ENCODE measurements at places on chromosomes 6 and 20. TPM values are rescaled to one million over a fixed set of nuclear protein-coding genes. Genes with fewer than 3 reads are reported as not detected.

RAB44 gene
- not detected for total RNA-seq

RCAN2 gene
- 3.1 TPM for total RNA-seq

PRR18 gene
- not detected for total RNA-seq

GRCh38 chr6:44734886-44735629, 347.6 kb downstream of the CDC5L start:
- no peak for DNase-seq

GRCh38 chr20:55888685-55889084, 116.6 kb downstream of the CBLN4 start:
- no peak for DNase-seq

DNA sequence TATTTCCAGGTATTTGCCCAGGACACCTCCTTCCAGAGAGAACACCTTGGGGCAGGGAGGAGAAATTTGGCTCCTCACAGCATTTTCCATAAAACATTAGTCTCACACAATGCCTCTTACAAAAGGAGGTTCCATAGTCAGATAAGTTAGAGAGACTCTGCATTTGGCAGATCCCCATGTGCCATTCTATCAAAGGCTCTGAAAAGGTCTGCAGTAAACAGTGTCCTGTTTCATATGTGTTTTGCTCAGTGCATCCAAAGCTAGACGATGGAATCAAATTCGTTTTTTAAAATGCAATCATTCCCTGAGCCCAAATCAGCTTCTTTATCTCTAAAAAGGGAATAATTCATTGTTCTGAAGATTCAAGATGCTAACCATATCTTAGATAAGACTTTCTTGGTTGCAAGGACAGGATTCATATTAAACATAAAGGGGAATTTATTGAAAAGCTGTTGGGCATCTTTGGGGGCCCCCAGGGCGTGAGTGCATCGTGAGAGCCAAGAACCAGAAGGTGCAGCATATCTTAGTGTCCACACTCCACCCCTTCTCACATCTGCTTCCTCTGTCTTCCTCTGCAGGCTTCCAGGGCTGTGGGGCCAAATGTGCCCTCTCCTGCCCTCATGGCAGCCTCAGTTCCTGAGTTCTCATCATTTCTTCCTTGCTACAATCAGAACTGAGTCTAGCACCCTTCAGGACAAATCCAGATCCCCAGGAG, 41.4 kb upstream of the MLN start:
- no peak for DNase-seq

GRCh38 chr20:60224914-60225313, 266.7 kb downstream of the CDH26 start:
- no peak for DNase-seq

- DNase-seq = no peak
These were observed 23.2 kb downstream of the GATA5 start for GRCh38 chr20:62452475-62453095.

DNA sequence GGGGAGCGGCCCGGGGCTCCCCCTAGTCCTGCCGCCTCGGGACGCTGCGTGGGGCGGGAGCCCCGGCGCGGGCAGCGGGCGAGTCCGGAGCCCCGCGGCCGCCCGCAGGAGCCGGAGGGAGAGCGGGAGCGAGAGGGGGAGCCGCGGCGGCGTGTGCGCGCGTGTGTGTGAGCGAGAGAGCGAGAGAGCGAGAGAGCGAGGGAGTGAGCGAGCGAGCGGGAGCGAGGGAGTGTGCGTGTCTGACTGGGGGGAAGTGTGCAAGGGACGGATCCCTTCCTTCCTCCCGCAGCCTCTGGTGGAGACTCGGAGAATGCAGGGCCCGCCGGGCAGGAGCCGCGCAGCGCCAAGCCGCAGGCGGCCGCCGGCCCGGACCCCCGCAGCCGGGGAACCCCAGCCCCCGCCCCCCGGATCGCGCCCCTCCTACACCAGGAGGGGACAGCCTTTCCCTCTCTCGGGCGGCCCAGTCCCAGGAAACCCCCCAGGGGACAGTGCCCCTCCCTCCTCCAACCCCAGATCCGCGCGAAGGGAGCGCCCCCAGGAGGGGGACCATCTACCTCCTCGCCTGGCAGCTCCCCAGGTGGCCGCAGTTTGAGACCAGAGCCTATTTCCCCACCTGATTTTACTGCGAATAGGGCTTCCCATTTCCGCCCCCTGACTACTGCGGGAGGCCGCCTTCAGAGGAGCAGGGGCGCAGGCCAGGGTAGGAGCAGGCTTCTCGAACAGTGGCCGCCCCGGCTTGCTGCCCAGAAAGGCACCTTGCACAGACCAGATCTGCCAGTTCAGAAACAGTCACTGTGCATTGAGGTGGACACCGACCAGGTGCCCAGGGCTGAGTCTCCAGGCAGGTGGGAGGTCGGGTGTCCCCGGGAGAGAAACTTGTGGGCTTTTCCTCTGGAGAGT, at the start of gene CDH22:
CDH22 (minus strand) TSS at position 241 of the 900 bp plus-strand sequence. CDS start 57,204 bp downstream, outside the sequence.
- no peak for DNase-seq
